ENCODE measurements at places on chromosomes 5 and 9. TPM values are rescaled to one million over a fixed set of nuclear protein-coding genes. Genes with fewer than 3 reads are reported as not detected.

PCDHB16 gene
- 0.17 TPM for total RNA-seq

STARD4 gene
- total RNA-seq = 29.0 TPM

- H3K27ac ChIP-seq = no peak overlapping the region
- no peaks in the 10 kb centered on the region for H3K4me1 ChIP-seq
- no peak for DNase-seq
Measured at GRCh38 chr9:78479441-78479840, 182.5 kb downstream of the PSAT1 start.

DNA sequence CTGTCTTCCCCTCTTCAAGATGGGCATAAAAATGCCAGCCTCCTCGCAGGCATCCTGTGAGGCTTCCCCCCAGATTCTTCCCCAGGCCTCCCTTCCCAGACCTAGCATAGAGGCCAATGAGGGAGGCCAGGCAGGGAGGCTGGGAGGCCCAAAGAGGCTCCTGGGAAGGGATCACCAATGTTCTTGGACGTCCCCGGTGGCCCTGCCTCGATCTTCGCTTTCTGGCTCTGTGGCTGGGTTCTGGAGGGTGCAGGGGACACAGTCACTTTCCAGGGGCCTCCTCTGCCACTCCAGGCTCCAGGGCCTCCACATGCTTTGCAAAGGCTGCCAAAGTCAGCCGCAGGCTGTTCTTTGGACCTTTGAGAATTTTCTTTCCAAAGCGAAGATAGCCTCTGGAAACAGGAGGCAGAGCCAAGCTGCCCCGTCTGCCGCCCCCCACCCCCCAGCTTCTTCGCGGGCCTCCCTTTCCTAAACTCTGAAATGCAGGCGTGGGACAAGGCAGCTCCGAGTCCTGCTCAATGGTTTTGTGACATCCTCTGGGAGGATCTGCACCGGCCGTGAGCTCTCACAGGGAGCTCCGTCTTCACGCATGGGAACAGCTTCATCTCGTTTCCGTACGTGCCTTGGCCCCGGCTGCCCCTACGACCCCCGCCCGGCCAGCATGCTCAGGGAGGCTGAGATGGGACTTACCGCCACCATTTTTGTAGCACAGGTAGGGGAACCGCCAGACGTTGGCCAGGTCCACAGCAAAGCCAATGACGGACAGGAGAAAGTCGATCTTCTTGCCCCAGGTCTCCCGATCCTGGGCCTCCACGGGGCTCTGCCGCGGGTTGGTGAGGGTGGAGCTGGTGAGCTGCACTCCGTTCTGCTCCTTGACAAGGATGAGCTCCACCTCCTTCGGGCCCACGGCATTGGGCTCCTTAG is 2.8 kb downstream of the SLC6A3 start:
- peaks cover 46% of the 10 kb centered on the region for H3K27me3 ChIP-seq
- no peaks in the 10 kb centered on the region for H3K36me3 ChIP-seq
- DNase-seq = no peak

- H3K27ac ChIP-seq = no peak overlapping the region
- no peak for DNase-seq
- H3K4me1 ChIP-seq = no peaks in the 10 kb centered on the region
- peaks cover 27% of the 10 kb centered on the region for H3K36me3 ChIP-seq
- H3K27me3 ChIP-seq = no peaks in the 10 kb centered on the region
- H3K4me3 ChIP-seq = no peak overlapping the region
Measured at GRCh38 chr9:93649610-93650261, 73.4 kb downstream of the PHF2 start.

DNA sequence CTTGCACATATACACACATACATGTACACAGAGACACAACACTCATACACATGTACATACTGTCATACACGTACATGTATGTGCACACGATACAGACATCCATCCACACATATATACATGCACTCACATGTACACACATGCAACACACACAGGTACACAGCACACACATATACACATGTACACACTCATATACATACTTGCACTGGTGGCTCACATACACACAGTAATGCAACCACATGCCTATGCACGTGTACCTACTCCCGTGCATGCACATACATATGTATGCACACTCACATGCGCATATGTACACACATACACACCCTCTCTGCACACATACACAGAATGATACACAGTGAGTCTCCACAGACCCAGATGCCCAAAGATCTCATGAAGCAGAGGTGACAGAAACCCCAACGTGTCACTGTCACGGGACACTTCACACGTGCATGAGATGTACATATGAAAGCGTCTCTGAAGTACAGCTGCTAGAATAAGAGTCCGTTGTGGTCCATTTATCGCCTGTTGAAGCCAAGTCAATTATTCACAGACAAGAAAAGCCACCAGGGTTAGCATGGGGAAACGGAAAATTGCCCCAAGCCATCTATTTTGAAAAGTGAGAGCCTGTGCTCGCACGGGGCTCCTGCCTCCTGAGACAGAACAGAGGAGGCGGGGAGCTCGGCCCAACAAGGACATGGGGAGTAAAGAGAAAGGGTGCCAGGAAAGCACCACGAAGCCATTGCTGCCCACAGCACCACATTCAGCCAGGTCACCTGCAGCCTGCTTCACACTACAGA is 24.9 kb downstream of the LPCAT1 start:
- no peaks in the 10 kb centered on the region for H3K27me3 ChIP-seq
- H3K36me3 ChIP-seq = no peaks in the 10 kb centered on the region
- H3K4me3 ChIP-seq = no peak overlapping the region
- H3K27ac ChIP-seq = no peak overlapping the region
- DNase-seq = no peak
- H3K4me1 ChIP-seq = peaks cover 5% of the 10 kb centered on the region

GRCh38 chr9:126155756-126156664 is 170.6 kb upstream of the MVB12B start:
- H3K27ac ChIP-seq = no peak overlapping the region
- no peak for DNase-seq
- H3K27me3 ChIP-seq = no peaks in the 10 kb centered on the region
- H3K4me3 ChIP-seq = no peak overlapping the region
- H3K4me1 ChIP-seq = no peaks in the 10 kb centered on the region

GRCh38 chr5:128011339-128011738 is 72.2 kb upstream of the SLC12A2 start:
- no peak overlapping the region for H3K4me3 ChIP-seq
- DNase-seq = no peak
- H3K27me3 ChIP-seq = no peaks in the 10 kb centered on the region
- H3K36me3 ChIP-seq = no peaks in the 10 kb centered on the region
- no peak overlapping the region for H3K27ac ChIP-seq

Measured in colonic mucosa (tissue), 4 donors.